Posterior cingulate gyrus (tissue), 11 donors: ENCODE measurements at places on chromosomes 7 and 10.

- no peak for DNase-seq
Observed at GRCh38 chr7:121032645-121033460, 44.3 kb downstream of the CPED1 start.

- no peak for DNase-seq
Observed at GRCh38 chr10:111035542-111035941, 41.3 kb upstream of the ADRA2A start.

DNA sequence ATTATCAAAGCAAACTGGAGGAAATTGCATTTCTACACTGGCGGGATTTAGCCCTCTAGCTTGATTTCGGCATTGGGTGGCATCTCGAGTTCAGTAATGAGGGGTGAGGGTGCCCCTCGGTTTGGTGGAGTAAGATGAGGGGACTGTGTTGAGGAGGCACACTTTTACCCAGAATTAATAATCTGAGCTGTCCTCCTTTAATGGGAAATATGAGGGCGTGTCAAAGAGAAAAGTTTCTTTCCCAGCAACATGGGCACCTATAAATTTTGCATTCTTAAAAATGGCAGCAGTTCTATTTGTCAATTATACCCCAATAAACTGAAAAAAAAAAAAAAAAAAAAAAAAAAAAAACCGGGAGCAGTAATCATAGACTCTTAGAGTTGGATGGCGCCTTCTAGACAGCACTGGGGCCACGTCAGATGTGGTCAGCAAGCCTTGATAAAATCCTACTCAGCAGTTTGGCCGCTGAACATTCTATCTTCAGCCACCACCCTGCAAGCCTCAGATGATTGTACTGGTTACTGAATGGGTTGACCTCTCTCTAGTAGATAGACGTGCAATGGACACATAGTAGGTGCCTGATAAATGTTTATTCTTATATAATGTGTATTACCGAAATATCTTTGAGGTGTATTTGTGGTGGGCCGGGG is 931 bp downstream of the PAPSS2 start:
- no peak for DNase-seq

- no peak for DNase-seq
Observed at GRCh38 chr10:20984662-20985061, 87.6 kb upstream of the NEBL start.

DNA sequence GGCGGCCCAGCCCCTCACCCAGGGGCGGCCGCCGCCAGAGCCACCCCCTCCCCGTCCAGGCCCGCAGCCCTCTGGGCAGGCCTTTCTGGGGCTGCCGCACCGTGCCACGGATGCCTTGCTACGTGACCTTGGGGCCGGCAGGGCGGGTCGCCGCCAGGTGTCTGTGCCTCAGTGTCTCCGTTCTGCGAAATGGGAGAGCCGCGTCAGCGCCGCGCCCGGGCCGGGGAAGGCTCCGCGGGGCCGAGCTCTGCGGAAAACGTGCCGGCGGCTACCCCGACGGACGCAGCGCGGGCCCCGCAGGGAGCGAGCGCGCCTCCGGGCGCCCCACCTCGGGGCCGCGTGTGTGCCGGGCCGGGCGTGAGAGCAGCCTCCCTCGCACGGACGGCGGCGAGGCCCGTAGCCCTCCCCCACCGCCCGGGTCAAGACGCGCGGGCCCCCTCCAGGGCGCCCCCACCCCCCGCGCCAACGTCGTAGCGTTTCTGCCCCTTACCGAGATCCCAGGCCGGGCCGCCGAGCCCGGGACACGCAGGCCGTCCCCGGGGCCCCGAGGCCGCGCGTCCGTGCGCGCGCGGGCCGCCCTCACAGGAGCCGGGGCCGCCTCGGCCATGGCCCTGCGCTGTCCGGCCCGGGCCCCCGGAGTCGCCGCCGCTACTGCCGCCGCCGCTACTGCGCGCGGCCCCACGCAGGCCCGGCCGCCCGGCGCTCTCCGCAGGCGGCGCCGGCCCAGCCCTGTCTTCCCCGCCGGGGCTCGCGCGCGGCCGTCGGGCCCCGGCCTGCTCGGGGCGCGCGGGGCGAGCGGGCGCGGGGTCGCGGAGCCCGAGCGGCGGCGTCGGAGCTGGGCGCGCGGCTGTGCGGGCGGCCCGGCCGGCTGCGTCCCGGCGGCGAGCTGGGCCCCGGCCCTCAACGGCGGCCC is 1.1 kb downstream of the ZNF777 start:
- DNase-seq = no peak

GRCh38 chr7:155261031-155261985 is 36.4 kb upstream of the INSIG1 start:
- DNase-seq = peak; percentile 77

GRCh38 chr10:15123749-15124184 is 26.6 kb downstream of the RPP38 start:
- DNase-seq = no peak

GRCh38 chr7:99037327-99037940 is 106.5 kb downstream of the SMURF1 start:
- no peak for DNase-seq

DNA sequence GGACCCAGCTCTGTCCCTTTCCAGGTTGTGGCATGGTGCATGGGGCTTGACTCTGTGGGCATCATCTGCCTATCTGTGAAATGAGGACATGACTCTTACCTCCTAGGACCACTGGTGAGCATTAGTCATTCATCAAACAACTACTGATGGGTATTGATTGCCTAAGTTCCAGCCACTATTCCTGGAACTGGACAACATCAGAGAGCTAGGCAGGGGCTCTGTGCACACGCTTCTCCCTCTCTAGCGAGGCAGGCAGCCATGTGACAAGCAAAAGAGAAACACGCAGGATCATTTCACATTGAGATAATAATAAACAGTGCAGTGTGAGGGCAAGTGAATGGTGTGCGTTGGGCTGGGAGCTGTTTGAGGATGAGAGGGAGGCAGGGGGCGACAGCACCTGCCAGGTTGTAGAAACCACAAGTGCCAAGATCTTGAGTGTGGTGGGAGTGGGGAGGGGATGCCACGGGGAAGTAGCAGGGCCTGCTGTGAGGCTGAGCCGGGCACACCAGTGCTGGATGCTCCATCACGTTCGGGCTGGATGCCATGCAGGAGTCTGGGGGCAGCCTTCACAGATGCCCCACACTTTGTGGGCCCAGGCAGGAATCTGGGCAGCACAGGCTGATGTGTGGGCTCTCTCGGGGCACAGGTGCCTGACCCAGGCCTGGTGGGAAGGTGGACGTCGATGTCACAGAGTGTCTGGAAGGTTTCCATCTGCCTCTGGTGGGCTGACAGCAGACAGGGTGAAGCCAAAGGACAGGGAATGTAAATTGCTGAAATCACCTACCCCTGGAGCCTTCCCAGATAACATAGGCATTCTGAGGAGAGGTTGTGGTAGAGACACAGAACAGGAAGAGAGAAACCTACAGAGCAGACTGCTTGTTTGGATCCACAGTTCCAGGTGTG is 405.5 kb downstream of the RPS24 start:
- no peak for DNase-seq

- no peak for DNase-seq
Observed at GRCh38 chr10:42781893-42782445, 626 bp upstream of the BMS1 start.

DNA sequence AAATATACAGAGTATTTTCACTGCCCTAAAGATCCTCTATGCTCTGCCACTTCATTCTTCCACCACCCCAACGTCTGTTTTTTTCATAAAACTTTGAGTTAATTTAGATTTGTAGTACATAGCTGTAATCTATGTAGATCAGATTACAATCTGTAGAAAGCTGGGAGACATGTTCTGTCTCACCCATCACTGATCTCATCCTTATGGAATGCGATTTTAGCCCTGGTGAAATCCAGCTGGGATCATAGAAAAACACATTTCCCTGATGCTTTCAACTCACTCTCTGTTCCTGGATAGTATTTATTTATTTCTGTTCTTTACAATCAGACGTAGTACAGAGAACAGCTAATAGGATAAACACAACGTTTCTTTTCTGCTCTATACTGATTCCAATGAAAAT is 521.0 kb downstream of the KIF20B start:
- DNase-seq = no peak

GRCh38 chr7:77460057-77460486 is 43.9 kb upstream of the GSAP start:
- DNase-seq = no peak

GRCh38 chr10:124221356-124222317 is 128.2 kb upstream of the CHST15 start:
- no peak for DNase-seq

- no peak for DNase-seq
Observed at GRCh38 chr10:118689070-118689858, 65.5 kb downstream of the CACUL1 start.

DNA sequence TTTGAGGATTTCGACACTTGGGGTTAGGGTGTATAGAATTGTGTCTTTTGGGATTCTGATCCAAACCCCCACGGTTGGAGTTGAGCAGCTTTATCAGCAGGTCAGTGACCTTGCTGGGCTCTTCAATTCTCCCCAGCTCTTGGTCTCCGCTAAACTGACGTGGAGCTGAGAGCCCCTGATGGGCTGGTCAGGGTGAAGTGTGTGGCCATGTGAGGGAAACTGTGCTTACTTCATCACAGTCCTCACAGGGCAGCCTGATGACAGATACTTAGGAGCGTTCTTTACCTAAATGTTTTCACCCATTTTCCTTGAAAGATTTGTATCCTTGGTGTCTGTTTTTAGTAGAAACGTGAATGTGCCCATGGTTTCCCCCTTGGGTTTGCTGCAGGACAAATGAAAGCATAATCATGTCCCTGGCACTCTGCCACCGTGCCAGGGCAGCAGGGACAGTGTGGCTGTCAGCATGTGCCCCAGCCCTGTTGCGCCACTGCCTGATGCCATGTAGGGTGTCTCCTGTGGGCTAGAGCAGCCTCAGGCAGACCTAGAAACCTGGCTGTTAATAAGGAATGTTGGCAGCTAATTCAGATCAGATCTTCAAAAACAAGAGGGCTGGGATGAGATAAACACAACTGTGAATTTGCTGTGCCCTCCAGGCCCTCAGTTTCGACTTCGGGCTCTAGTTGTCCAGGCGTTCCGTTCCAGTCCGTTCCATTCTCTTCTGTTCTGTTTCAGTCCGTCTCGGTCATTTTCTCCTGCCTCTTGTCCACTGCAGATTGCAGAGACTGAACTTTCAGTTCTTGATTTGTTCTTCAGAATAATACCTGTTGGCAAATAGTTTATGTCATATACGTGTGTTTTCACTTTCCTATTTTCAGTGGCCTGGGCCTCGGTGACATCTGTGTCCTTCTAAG is 96.8 kb downstream of the TRRAP start:
- no peak for DNase-seq
